ENCODE measurements at places on chromosomes 16 and 17. TPM values are rescaled to one million over a fixed set of nuclear protein-coding genes. Genes with fewer than 3 reads are reported as not detected.

- DNase-seq: peak; percentile 29
Observed at GRCh38 chr17:80362428-80363119, 52.4 kb upstream of the ENDOV start.

DNA sequence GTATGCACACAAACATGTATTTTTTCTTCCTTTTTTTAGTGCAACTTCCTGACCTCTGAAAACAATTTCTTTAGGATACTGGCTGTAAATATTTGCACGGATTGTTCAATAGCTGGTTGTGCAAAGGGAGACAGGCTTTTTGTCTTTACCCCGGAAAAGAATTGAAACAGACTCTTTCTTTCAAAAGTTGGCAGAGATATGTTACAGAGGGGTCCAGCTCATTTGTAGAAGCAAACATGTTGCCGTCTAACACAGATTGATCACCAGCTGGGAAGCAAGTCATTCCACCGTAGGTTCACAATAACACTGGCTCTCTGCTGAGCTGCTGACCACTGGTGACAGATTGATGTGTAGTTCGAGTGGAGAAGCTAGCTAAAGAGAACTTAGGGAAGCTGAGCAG is 130.9 kb downstream of the STX8 start:
- DNase-seq: no peak

- no peak for DNase-seq
Observed at GRCh38 chr16:47198180-47198575, 54.4 kb upstream of the NETO2 start.

Gene SPATA22
- total RNA-seq: 1.7 TPM

DNA sequence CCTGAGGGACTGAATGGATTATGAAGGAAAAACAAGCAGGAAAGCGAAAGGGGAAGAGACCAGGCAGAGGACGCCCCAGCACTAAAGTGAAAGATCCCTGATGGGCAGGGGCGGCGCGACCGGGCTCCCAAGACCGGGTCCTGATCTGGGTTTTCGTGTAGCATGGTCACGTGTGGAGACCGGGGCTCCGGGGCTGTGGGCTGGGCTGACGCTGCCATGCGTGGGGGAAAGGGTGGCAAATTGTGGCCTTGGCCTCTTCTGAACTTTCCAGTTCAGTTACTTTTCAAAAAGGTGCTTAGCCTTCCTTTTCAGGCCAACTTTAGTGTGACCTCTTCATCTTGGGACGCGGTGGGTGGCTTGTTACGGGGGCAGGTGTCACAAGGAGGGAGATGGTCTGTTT is 57.5 kb downstream of the METRNL start:
- DNase-seq: no peak

GRCh38 chr17:47388825-47389224 is 65.1 kb downstream of the EFCAB13 start:
- DNase-seq: no peak

DNA sequence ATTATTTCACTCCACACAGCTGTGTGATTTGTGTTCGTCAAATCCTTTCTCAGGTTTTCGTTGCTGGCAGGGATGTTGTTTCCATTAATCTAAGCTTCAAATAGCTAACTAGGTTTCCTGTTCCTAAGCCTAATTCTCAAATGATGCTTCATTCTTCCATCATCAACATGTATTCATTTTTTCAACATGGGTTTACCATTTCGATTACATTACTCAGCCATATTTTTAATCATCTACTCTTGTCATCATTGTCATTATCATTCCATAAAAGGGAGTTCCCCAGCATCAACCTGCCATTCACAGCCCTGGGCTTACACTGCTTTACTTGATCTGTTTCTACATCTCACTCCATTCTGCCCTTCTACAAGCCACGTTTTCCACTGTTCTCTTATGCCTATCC is 33.3 kb upstream of the ANKFN1 start:
- no peak for DNase-seq

GRCh38 chr17:36703860-36704266 is 102.5 kb downstream of the MRM1 start:
- DNase-seq: peak; percentile 50

GRCh38 chr17:32222621-32223020 is 43.0 kb upstream of the RHBDL3 start:
- DNase-seq: no peak

- no peak for DNase-seq
Observed at GRCh38 chr17:64160378-64160777, 30.4 kb upstream of the ERN1 start.

Gene GNAO1
- total RNA-seq: 389 TPM

Gene SMIM36
- total RNA-seq: not detected

Gene DNAH3
- 0.46 TPM for total RNA-seq

DNA sequence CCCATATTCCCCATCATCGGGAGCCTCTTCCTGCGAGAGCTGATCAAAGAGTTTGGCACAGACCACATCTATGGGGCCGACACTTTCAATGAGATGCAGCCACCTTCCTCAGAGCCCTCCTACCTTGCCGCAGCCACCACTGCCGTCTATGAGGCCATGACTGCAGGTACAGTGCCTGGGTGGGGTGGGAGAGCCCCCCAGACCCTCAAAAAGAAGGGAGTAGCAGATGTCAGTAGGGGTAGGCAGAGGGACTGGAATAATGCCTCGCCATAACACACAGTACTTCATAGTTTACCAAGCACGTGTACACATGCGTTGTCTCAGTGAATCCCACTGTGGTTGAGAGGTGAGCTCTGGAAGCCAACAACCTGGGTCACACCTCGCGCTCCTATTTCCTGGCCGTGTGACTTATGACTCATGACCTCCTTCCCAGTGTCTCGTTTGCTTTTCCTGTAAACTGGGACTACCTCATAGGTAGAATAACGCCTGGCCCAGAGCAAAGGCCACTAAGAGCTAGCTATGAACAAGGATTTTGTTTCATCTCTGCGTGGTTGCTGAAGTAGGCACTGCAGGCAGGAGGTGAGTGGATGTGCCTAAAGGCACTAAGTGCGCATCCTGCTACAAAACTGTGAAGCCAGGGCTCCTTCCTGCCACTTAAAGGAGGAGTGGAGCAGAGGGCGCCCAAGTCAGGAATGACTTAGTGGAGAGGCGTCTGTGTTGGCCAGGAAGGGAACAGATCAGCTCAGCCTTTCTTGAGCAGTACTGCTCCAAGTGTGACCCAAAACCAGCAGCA is 5.2 kb downstream of the NAGLU start:
- DNase-seq: no peak

- DNase-seq: no peak
Observed at GRCh38 chr17:82397449-82398335, 20.5 kb upstream of the HEXD start.

Gene IL4R
- total RNA-seq: 25.4 TPM

Gene UMOD
- total RNA-seq: not detected

DNA sequence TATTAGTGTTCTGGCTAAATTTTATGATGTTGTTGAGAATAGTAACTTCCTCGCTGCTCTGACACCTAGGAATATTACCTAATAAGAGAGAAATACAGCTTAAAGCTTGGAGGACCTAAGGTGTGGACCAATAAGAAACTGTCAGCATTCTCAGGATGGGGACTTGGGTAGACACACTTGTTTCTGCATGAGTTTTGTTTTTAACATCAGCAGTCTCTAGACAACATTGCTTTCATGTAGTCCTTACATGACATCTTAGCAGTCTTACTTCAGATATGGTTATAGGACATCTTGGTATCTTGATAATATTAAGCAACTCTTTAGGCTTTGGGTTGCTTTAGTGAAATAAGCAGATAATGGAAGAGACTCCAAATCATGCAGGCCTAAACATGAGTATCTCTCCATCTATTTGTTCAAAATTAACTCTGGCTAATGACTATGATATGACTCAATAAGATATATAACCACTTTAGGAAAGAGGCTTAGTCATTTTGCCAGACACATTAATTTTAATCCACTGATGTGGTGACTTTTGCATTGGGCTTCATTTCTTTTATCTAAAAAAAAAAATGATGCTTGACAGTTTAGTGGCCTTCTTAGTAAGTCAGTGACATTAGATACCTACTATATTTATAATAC is 84.5 kb downstream of the WNT3 start:
- no peak for DNase-seq
